ENCODE measurements at places on chromosomes 2 and 18.
A peak's percentile ranks its signal among the peaks of the same experiment; 100 is the strongest.

- DNase-seq = no peak
Measured at GRCh38 chr2:60644951-60645350, 91.5 kb upstream of the BCL11A start.

- DNase-seq = no peak
Measured at GRCh38 chr2:143907801-143908200, 612.1 kb downstream of the ZEB2 start.

- no peak for DNase-seq
Measured at GRCh38 chr2:168635065-168635577, 167.3 kb upstream of the NOSTRIN start.

DNA sequence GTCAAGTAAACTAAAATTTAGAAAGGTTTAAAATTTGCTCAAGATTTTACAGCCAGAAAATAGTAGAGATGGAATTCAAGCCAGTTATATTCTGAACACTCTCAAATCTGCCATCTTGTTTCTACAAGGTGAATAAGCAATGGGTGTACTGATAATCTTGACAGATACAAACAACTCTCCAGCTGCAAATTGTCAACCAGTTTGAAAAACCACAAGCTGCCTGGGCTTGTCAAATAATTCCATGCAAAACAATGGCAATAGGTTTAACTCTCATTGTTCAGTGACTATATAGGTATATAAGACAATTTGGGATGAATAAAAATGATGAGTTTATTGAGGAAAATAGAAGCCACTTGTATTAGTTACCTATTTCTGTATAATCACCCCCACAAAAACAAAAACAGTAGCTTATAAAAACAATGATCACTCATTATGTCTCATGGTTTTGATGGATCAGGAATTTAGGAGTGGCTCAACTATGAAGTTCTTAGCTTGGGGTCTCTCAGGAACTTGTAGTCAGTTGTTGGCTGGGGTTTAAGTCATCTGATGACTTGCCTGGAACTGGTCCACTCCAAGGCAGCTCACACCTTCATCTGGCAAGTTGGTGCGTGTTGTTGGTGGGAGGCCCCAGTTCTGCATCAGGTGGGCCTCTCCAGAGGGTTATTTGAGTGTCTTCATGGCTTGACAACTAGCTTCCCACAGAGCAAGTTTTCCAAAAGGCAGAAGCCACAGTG lies 12.6 kb upstream of the EVA1A start:
- DNase-seq = no peak

- DNase-seq = no peak
Measured at GRCh38 chr2:128642316-128642715, 323.6 kb upstream of the HS6ST1 start.

GRCh38 chr18:12630136-12630535 lies 27.8 kb downstream of the SPIRE1 start:
- no peak for DNase-seq

DNA sequence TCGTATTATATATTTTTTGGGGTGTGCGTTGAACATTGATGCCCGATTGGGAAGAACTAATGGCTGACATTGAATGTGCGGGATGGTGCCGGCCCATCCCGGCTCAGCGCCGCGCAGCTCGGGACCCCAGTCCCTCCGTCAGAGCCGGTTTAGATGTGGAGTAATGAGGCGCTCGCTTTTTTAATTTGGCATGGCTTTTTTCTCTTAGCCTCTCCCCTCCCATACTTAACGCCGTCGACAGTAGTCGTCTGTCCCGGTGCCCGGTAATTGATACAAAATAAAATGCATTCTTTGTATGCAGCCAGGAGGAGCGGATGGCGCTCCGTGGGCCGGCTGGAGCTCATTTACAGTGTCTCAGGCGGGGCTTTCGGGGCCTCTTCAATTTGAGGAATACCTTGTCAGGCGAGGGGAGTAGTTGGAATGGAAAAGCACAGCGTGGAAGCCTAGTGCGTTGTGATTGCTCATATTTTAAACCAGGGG lies 209.2 kb downstream of the GBX2 start:
- no peak for DNase-seq

DNA sequence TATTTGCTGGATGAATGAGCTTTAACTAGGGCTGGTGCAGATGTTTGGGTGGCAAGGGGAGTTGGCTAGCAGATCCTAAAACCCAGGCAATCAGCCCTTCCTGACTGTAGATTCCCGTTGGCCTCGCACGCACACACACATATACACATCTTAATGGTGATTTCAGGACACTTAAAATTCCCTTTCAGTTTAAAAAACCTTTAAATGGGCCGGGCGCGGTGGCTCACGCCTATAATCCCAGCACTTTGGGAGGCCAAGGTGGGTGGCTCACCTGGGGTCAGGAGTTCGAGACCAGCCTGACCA lies 19.5 kb upstream of the MTCL1 start:
- no peak for DNase-seq

GRCh38 chr18:24922491-24922890 lies 429.5 kb downstream of the ZNF521 start:
- DNase-seq = no peak

DNA sequence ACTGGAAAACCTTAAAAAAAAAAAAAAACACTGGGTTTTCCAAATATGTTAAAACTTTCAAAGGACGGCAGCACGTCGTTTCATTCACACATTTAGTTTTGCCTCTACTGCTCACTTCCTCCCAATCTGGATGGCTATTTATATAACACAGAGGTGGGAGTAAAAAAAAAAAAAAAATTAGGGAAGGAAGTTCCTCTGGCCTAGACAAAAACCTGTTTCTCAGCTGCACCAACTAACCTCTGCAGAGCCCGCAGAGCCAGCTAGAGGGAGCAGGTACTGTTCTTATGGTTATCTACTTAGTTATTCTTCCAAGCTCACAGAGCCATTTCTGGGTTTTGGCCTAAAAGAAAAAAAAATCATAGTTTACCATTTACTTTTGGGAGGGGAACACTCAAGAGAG lies 28.1 kb downstream of the SLC1A4 start:
- DNase-seq = no peak

DNA sequence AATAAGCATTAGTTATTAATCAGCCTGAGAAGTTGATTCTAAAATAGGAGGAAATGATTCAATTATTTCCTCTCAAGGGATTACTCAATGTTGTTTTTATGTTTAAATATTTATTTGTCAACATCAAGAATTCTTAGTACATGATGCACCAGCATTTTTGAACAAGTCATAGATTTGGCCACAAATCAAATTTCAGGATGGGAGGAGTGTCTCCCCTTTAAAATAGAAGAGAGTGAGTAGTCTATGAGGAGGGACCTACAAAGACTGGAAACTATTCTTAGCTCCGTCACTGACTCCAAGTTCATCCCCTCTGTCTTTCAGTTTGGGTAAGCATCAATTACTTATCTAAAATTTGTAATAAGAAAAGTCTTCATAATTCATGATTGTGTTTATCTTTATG lies 18.6 kb upstream of the IL18R1 start:
- no peak for DNase-seq

GRCh38 chr2:3519255-3520205 lies at the start of gene ADI1:
TSS of gene ADI1 (minus strand) at chr2:3519531. CDS start at chr2:3519487, 44 bp downstream.
- DNase-seq = peak; percentile 60

GRCh38 chr2:165549619-165550018 lies 80.1 kb downstream of the CSRNP3 start:
- no peak for DNase-seq

GRCh38 chr2:114810092-114810491 lies 367.7 kb downstream of the DPP10 start:
- no peak for DNase-seq

DNA sequence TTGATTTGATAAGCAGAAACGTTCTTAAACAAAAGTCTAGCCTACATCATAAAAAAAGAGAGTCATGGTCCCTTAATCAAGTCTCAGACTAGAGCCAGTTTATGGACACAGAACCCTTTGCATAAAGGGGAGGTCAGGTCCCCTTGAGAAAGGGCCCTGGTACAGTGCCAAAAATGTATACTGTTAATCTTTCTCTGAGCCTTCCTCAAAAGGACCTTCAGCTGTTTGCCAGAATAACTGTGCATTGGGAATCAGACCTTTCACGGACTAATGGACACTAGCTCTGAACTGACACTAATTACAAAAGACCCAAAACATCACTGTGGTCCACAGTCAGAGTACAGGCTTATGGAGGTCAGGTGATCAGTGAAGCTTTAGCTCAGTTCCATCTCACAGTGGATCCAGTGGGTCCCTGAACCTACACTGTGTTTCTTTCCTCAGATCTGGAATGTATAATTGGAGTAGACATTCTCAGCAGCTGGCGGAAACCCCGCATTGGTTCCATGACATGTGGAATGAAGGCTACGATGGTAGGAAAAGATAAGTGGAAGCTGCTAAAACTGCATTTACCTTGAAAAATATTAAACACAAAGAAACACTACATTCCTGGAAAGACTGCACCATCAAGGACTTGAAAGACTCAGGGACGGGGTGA lies 151.4 kb downstream of the TMEFF2 start:
- no peak for DNase-seq

DNA sequence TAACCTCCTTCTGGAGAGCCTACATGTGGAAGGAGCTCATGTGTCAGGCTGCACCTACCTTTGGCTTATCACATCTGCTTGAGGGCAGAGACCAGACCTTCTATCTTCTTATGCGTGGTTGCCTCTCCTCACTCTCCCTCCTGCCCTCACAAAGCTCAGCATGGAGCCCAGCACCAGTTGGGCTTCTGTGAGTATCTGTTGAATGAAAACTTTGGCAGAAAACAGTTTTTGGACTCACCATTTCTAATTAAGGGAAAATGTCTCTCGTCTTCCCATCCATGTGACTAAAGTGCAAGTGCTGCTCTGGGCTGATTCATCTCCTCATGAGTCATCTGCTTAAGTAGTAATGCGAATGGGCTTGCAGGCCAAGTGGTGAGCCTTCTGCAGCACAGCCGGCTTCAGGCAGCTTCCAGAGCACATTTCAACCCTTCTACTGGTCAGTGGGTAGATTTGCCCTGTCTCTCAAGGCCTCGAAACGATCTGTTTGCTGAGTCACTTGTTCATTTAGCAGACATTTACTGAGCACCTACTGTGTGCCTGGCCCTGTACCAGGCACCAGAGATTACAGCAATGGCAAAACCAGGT lies 102.6 kb downstream of the VSNL1 start:
- no peak for DNase-seq

GRCh38 chr2:127034051-127034450 lies 72.9 kb downstream of the BIN1 start:
- DNase-seq = no peak

DNA sequence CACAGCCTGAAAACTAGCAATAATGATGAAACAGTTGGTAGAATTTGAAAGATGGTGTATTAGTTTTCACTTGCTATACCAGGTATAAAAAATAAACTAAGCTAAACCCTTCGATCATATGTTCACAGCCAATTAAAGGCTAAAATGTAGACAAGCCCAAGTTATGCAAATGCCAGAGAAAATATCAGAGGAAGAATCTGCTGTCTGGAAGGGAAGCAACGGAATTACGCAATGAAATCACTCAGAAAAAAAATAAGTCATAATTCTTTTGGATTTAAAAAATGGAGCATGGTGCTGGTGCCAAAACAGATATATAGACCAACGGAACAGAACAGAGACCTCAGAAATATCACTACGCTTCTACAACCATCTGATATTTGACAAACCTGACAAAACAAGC lies 108.3 kb downstream of the ARL4C start:
- no peak for DNase-seq

DNA sequence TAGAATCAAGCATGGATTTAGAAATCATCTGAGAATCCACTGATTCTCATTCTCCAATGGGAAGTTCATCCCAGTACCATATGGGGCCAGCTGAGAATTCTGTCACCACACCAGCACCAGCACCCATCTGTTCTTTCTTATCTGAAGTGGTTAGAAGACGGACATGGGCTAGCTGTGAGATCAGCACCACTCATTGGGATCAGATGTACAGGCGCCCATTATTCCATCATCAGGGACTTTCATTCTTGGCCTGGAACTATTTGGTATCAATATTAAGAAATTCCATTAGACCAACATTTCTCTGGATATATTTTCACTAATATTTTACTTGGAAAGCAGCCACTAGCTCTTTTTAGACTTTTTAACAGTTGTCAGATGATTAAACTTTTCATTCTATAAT lies 185.9 kb upstream of the LINC00305 start:
- DNase-seq = no peak

DNA sequence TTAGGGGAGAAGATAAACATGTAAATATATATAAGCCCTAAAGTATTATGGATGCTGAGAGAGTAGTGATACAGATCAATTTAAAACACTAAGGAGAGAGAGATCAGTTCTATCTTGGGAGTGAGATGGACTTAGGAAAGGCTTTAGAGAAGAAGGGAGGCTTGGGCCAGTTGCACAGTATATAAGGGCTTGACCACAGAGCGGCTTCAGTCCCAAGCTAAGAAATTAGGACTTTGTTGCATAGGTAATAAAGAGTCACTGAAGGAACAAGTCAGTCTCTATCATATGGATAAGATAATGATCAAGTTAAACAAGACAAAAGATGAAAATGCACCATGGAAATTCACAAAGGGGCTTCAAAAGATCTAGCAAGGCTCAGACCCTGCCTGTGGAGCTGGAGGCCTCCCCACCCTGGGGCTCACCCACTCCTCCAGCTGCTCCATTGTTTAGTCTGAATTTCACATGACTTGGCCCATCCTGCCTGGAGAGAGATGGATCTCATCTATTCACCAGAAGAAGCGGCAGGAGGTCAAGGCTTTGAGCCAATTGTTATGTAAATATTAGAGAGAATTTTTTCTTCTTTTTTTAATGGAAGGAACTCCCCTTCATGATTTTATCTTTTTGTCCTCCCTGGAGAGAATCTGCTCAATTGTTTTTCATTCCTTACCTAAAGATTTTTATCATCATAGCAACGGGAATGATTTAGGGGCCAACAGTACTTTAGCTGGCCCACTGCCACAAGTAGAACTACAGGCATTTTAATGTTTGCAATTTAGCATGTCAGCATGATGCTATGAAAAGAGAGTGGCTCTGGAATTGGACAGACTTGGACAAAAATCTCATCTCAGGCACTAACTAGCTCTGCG lies 44.0 kb downstream of the GYPC start:
- no peak for DNase-seq

GRCh38 chr2:14944562-14945346 lies 312.2 kb downstream of the LRATD1 start:
- DNase-seq = no peak

- no peak for DNase-seq
Measured at GRCh38 chr2:120937686-120938044, 202.0 kb downstream of the GLI2 start.

GRCh38 chr2:148924514-148925178 lies 49.6 kb downstream of the KIF5C start:
- DNase-seq = no peak

- no peak for DNase-seq
Measured at GRCh38 chr2:15761056-15761455, 169.4 kb downstream of the DDX1 start.

- DNase-seq = no peak
Measured at GRCh38 chr2:100988630-100989417, 13.3 kb upstream of the RPL31 start.

DNA sequence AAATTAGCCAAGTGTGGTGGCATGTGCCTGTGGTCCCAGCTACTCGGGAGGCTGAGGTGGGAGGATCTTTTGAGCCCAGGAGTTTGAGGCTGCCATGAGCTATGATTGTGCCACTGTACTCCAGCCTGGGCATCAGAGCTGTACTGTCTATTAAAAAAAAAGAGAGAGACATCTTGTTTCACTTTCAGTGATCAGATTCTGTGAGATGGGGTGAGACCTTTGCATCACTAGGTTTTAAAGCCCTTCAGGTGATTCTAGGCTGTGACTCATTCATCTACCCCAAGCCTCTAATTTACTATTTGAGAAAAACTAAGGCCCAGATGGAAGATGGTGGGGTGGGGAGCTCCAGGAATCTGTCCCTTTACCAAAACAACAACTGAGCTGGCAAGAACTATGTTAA lies 7.1 kb downstream of the C2orf92 start:
- DNase-seq = no peak
